Fibroblast of mammary gland (primary cell): ENCODE measurements at places on chromosomes 11 and 22.

DNA sequence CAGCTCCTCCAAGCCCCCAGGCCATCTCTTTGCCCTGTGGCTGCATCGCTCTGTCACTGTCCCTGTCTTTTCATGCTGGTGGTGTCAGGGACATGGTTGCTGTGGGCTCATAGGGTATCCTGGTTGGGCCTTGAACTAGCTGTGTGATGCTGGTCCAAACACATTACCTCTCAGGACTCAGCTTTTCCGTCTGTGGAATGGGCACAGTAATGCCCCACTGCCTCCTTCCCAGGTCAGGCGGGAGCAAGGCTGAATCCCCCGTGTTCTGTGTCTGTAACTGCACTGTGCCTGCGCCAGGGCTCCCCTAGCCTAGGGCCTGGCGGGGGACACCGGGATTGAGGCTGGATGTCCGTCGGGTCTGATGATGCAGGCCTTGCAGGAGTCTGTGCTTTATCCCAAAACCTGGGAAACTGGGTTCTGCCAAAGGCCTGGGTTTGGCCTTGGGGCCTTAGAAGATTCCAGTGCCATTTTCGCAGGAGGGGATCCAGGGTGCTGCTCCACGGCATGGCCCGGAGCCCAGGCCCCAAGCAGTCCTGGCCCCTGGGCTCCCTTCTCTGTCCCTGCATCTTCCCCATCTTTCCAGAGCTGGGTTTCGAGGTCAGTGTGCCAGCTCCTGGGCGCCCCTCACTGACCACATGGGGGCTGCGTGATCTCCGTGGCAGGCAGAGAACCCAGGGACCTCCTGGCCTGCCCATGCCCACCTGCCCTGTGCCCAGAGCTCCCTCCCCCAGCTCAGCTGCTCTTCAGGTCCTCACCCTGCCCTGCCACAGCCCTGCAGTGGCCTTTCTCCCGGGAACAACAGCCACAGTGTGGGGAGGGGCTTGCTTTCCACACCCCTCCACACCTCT lies 32.7 kb upstream of the CELSR1 start:
- no peak for DNase-seq

GRCh38 chr22:47168900-47169800 lies 406.7 kb downstream of the TBC1D22A start:
- DNase-seq, result peak; percentile 20

GRCh38 chr11:120182790-120183491 lies 27.9 kb upstream of the OAF start:
- peak; percentile 72 for DNase-seq

DNA sequence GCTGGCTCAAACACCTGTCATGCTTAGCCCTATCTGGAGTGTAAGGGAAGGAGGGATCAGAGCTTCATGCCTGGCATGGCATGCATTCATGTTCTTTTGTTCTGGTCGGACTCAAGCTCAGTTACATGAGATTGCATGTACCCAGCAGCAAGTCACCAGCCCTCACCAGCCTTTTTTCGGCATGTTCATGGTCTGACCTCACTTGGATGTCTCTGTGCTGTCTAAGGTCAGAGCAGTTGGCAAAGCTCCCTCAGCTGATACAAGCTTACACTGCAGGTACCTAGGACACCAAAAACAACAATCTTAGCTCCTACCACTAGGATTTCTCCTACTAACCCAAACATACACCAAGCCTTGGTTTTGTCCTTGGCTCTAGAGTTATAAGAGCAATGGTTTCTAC lies 152.6 kb downstream of the BARX2 start:
- DNase-seq, result no peak

DNA sequence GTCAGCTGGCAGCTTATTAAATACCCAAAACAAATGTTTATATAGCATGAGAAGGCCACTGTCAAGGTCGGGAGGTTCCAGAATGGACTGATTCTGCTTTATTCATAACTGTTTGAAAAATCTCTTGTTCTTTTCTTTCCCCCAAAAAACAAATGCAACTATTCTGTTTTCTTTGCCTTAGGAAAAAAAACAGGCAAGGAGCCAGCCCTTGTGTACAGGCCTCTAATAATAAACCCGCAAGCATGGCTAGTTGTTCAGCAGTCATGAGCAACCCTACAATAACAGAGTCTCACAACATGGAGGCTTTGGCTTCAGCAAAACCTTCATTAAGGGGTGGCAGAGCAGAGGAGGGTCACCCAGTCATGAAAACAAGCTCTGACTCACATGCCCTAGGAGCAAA lies 191.7 kb downstream of the KIRREL3 start:
- no peak for DNase-seq

GRCh38 chr11:95544095-95544856 lies 245.3 kb downstream of the FAM76B start:
- peak; percentile 72 for DNase-seq

DNA sequence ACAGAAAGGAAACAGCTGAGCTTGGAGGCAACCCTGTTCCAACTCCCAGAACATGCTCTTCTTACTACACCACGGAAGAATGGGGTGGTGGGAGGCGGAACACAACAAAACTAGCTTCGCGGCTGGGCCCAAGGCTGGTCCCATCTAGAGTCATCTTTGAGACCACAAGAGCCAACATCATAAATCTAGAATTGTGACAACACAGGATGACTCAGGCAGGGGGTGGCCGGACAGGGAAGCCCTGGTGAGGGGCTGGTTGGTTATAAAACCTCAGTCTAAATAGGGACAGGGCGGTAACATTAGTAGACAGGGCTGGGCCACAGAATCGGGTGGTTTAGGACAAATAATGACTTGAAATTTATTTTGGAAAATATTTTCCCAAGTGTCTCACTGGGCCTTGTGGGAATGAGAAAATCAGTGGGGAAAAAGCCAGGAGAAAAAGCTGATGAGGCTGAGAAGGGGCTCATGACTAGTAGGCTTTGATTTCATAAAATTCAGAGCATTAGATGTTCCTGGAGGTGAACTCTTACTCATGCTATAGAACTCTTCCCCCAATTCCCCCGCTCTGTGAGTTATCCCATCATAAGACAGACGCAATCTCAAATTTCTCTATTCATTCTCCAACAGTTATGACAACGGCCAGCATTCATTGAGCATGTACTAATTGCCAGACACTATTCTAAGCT lies 151.8 kb upstream of the TIMP3 start:
- DNase-seq, result peak; percentile 89

- DNase-seq, result no peak
Measured at GRCh38 chr22:25119609-25120008, 80.0 kb upstream of the CRYBB3 start.

GRCh38 chr22:19121631-19122142 lies 525 bp downstream of the DGCR2 start:
- DNase-seq, result no peak

GRCh38 chr22:50507421-50507990 lies at the start of gene LMF2:
Gene LMF2 (minus strand): TSS chr22:50507702. CDS start chr22:50507675, 27 bp downstream.
- no peak for DNase-seq

DNA sequence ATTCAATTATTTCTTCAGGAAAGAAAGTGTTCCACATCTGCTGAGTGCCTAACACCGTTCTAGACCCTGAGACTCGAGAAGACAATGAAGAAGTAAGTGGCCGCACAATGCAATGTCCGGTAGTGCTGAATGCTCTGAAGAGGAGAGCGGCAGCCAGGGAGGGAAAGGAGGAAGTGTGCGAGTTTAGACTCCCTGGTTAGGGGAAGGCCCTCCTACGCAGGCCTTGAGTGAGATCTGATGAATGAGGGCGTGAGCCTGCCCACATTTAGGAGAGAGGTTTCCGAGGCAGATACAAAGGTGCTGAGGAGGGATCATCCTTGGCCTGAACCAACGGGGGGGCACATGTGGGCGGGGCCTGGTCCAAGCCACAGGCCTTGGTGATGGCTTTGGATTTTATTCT lies 558.6 kb downstream of the NTM start:
- no peak for DNase-seq

DNA sequence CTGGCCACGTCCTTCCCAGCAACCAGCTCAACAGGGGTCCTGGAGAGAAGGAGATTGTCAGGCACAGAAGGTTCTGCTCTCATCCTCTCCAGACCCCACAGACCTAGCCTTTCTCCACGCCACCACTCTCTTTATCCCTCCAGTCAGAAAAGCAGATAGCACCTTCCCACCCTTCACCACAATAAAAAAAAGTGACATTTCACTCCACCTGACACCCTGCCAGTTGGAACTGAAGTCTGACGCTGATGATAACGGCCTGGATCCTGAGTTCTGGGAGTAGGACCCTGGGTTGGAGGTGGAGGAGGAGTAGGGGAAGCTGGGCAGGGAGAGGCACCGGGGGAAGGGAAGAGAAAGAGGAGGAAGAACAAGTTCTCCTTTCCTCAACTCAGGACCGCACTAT lies 127.5 kb upstream of the ANO1 start:
- no peak for DNase-seq

DNA sequence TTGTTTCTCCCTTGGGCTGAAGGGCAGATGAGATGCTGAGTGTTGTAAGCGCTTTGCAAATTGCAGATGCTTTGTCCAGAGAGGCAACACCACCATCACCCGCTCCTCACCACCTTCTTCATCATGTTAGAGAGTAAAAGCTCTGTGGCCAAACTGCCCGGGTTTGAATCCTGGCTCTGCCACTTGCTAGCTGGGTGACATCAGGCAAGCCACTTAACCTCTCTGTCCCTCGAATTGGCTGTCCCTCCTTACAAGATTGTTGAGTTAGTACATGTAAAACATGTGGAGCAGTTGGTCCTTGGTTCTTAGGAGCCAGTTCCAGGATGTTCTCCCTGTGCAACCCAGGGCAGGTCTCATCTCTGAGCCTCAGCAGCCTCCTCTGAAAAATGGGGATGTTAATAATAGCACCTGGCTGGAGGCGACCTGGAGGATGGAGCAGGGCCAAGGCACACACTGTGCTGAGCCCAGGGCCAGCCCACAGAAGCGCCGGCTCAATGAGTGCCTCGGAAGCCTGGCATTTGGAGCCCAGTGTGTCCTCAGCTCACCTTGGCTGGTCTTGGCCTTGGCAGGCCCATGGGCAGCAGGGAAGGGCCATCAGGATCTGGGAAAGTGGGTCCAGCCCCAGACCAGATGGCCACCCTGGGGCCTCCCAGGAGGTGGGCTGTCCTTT lies 10.5 kb downstream of the C11orf86 start:
- no peak for DNase-seq

DNA sequence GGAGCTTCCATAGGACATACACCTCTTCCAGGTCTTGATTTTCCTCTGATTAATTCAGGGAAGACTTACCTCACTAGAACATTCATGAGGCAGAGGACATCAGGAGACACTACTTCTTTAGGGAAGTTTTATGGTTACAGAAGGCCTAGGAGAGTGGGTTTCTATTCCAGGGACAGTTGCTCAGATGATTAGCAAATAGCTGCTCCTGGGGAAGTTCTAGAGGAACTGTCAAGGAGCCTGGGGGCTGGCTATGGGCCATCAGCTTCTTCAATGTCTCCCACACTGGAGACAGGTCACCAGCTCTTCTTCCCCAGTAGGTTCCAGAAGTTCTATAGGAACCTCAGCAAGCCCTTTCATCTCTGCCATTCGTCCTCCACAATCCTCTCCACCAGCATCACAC lies 11.5 kb upstream of the OR10A5 start:
- DNase-seq, result no peak

DNA sequence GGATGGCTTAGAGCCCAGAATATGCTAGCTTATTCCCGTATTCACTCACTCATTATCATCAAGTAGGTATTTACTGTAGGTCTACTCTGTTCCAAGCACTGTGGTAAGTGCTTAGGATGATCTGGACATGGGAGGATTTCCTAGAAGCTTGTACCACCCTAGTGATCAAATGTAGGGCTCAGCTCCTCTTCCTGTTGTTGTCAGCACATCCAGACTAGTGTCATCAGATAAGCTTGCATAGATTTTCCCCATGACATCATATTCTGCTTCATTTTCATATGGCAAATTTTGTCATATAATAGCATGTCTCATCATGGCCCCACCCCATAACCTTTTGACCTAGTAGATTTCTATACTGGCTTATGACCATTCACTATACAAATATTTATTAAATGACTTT lies 19.3 kb upstream of the NUCB2 start:
- DNase-seq, result peak; percentile 82

DNA sequence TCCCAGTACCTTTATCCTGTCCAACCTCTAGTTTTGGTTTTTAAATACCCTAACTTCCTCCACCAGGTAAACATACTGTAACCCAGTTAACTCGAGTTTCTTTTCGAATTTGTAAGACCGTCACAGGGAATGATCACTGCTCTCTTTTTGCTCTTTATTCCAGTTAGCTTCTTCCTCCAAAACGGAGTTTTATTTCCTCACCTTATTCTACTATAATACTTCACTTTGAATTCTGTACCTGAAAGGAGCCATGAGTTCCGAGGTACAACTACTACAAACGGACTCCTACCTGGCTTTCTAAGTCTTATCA lies 1.4 kb downstream of the NUP98 start:
- no peak for DNase-seq

DNA sequence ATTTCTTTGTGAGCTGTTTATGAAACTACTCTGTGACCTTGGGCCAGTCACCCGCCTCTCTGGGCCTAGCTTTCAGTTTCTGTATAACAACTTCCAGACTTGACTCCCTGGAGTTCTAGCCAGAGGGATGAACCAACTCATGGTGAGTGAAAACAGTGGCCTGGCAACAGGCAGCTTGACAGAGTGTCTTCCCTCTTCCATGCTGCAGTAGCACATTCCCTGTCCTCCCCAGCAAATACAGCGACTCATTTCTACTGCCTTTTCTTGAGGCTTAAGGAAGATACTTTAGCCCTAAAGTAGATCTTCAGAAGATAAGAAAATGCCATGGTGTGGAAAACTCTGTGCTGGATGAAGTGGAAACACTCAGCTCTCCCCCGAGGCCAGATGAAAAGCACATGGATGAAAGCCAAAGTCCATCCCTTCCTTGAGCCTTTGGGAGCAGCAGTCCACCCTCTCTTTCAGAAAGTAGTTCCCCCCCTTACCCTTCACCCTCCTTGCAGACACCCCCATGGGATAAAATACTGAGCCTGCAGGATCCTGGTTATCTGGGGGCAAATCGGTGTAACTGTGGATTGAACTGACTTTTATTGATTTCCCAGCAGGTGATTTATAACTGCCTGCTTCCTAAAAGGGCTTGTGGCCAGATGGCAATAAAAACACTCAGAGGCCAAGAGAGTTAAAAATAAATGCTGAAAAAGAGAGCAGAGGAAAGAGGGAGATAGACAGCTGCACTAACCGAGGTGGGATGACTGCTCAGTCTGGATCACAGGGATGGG lies 24.1 kb downstream of the IRAG1 start:
- DNase-seq, result peak; percentile 70

GRCh38 chr11:119774172-119774763 lies 45.3 kb upstream of the NECTIN1 start:
- peak; percentile 39 for DNase-seq

GRCh38 chr11:74007691-74008372 lies 1.1 kb downstream of the UCP3 start:
- DNase-seq, result no peak
